ENCODE measurements at places on chromosomes 6 and 20.

DNA sequence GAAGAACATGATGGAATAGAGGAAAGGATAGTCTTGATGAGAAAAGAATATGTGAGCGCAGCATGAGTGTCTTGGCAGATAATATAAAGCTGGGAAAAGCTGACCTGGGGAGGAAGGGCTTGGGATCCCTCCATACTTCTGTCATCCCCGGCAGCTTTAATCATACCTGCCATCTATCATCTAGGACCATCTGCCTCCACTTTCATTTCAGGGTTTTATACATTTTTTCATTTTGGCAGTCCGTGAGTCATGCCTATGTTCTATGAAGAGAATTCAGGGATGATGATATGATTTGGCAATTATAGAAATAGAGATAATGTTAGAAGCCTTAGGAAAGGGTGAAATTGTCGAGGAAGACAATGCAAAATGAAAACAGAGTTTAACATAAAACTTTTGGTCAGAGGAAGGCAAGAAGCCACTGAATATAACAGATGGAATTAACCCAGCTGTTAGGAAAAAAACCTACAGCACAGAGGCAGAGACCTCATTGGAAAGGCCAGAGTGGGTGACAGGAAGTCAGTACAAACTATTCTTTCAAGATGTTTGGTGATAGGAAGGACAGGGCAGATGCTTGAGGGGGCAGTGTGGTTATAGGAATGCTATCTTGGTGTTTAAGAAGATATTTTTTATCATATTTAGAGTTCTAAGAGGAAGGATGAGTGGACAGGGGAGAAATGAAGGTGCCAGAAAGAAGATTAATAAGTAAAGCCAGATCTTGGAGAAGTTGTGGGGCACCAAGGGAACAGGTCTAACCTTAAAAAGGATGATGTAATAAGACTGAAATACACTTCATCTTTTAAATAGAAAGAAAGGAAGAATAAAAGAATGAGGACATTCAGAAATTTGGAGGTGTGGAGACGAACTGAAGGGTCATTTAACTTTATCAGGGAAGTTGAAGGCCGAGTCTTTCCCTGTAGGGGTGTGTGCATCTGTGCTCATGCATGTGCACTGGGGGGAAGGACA is 37.8 kb downstream of the MARCKS start:
- no peak for DNase-seq

DNA sequence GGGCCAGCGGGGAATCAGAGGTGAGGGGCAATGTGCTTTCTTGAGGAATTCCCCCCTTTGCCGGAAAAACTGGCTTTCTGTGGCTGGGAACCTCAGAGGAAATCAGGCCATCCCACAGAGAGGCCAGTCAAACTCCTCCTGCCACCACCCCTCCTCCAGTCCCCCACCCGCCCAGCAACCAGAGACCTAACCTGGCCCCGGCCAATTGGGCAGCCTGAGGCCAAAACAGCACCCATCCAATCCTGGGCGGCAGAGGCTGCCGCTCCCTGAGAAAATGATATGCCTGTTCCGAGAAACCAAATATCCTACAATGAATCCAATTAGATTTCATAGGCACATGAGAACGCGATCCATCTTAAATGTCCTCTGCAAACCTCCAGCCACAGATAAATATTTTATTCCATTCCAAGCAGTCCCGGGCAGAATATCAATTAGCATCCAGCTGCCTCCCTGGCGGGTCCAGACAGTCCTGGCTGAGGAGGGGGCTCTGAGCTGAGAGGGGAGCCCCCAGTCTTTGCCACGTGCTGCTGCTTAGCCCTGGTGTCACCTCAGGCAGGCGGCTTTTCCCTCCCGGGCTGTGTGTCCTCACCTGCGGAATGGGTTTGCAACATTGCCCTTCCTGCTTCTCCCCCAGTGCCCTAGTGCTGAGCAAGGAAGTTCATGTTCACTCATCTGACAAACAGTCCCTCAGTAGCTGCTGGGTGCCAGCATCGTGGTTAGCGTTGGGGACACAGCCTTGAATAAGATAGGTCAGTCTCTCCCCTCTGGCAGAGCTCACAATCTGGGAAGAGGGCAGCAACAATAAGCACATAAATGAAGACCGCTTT is 95.0 kb downstream of the DLGAP4 start:
- DNase-seq, result no peak

GRCh38 chr20:37869334-37869861 is 33.5 kb upstream of the VSTM2L start:
- DNase-seq, result no peak

- peak; percentile 19 for DNase-seq
Observed at GRCh38 chr6:7726416-7727085, 652 bp downstream of the BMP6 start.

All from activated T-cell treated with anti-CD3 and anti-CD28 coated beads, Interleukin-2, amount 50 U/mL, for 72 hours (primary cell).